ENCODE measurements at places on chromosomes 6 and 20.
A peak's percentile ranks its signal among the peaks of the same experiment; 100 is the strongest.

- DNase-seq: no peak
These were observed 126.4 kb downstream of the BANF2 start for GRCh38 chr20:17825960-17826843.

GRCh38 chr6:7658543-7658942, 67.4 kb upstream of the BMP6 start:
- DNase-seq: no peak

- DNase-seq: no peak
These were observed 63.7 kb downstream of the PRR18 start for GRCh38 chr6:166244353-166245045.

DNA sequence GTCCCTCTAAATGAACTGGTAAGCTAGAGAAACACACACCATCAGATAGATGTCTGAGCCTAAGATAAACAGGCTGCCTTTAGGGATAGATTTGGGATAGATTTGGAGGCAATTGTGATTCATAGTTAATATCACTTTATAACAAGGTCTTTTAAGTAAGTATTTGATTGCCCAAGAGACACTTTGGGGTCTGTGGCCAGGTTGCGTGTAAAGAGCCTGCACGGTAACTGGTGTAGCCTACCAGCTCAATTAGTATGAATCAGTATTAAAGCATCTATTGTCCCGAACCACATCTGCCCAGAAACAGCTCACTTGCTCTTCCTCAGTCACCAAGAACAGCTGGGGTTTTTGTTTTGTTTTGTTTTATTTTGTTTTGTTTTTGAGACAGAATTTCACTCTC, 193.3 kb downstream of the SASH1 start:
- DNase-seq: no peak

- DNase-seq: peak; percentile 83
These were observed 8.3 kb upstream of the ANKRD60 start for GRCh38 chr20:58236612-58237317.

GRCh38 chr6:9204171-9204570, 768.8 kb upstream of the SLC35B3 start:
- no peak for DNase-seq

- DNase-seq: no peak
These were observed 6.3 kb downstream of the IPCEF1 start for GRCh38 chr6:154350293-154350692.

- DNase-seq: no peak
These were observed 294.0 kb downstream of the CLIC5 start for GRCh38 chr6:45721665-45722064.

DNA sequence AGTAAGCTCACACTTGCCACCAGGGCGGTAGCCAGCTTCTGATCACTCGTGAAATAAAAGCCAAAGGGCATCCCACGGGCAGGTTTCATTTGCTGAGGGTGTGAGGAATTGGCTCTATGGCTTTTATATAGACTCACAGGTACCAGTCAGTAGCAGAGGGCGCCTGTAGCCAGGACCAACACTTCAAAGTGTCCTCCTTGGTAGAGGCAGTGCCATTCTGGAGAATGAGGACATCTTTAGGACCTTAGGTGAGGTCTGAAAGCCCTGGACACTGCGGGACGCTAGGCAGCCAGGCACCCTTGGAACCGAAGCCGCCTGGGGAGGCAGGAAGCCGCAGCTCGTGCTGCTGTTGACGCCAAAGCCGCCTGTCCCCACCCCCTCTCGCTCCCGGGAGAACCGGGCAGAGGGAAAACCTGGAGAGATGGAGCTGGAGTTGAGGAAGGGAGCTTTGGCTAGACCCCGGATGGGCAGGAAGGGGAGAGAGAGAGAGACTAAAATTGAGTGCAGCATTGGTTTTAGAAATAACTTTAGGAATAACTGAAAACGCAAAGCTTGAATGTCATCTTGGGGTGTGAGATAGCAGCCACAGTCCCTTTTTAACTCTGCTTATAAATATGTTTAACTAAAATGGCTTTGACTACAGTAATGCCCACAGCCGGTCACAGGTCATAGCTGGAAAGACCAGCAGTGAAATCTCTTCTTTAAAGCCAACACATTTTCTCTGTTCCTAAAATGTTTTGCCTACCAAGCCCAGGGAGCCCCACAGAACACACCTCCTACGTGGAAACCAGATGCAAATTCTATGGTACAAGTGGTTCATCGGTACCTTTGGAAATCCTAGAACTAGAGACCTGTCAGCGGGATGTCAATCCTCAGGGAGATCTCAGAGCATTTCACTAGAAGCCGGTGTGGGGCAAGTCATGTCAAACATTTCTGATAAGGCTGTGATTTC, 128.5 kb upstream of the CDYL start:
- peak; percentile 71 for DNase-seq

GRCh38 chr20:55934146-55934545, 71.2 kb downstream of the CBLN4 start:
- no peak for DNase-seq

DNA sequence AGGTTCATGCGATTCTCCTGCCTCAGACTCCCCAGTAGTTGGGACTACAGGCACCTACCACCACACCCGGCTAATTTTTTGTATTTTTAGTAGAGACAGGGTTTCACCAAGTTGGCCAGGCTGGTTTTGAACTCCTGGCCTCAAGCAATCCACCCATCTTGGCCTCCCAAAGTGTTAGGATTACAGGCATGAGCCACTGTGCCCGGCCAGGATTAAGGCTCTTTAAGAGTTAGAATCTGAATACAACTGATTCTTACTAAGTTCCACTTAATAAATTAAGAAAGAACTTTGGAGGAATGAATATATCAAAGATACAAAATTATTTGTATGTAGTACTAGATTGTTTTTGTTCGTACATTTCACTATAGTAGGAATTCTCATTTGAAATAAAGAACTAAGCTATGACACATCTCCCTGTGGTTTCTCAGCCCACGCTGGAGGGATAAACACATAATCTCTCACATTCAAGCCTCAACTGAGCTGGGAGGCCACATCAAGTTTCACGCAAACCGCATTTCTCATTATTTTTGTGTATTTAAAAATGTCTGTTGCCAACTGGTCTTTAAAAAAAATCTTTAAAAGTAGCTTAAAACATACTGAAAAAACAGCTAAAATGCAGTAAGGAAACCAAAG, 34.2 kb downstream of the DTNBP1 start:
- DNase-seq: no peak

Measured in hindlimb muscle (tissue), 1 donor.